ENCODE measurements at places on chromosomes 6 and 20.

DNA sequence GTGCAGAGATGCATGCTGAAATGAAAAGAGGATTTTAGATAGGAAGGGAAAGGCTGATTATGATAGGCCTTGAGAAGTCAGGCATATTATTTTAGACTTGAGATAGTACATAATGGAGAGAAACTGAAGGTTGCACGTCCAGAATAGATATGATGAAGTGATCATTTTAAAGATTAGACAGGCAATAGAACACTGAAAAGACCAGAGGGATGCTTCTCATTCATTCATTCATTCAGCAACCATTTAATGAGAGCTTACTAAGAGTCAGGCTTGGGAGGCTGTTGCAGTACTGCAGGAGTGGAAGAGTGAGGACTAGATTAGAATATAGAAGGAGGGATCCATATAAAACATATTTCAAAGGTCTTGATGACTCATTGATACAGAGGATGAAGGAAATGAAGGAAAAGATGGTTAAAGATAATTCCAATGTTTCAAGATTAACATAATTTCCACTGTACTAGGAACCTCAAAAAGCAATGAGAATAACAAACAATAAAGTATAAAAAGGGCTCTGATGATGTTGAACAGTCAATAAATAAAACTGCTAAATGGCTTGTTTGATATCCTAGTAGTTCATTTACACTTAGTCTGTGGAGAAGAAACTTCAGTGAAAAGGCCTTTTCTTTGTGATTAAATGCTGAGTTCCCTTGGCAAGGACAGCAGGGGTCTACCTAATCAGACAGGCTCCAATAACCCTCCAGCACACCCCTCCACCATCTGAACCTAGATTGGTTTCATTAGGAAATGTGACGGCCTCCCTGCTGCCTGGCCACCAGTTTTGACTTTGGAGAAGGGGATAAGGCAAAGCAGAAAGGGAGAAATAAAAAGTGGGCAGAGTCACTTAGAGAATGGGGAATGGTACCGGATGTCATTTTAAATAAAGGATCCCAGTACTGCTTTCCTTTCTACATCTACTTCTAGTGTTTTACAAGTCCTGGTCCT is 5.3 kb upstream of the FBXO9 start:
- DNase-seq = no peak

DNA sequence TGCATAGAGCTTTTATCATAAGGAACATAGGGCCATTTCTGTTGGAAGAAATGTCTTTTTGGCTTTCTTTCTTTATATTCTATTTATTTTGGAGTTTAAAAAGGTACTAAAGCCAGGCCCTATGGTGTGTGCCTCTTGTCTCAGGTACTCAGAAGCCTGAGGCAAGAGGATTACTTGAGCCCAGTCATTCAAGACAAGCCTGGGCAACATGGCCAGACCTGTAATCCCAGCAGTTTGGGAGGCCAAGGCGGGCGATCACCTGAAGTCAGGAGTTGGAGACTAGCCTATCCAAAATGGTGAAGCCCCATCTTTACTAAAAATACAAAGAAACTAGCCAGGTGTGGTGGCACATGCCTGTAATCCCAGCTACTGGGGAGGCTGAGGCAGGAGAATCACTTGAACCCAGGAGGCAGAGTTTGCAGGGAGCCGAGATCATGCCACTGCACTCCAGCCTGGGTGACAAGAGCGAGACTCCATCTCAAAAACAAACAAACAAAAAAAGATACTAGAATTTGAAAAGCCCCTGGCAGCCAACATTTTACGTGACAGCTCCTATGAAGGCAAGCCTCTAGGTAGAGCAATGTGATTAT is 80.0 kb downstream of the CBFA2T2 start:
- DNase-seq = no peak

DNA sequence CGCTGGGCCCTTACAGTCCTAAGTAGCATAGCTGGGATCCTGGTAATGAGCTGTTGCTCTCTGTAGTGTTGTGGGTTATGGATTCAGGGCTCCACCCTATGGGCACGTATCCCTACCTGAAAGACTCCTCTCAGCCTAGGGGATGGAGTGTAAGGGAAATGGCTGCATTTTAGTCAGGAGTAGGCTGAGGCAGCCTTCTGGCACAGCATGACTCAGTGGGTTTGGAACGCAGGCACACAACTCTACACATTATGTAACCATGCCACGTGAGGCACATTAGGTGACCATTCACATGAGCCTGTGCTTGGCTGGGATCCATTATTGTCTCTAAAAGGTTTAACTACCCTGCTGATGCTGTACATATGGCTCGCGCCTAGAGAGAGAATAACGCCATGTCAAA is 27.8 kb downstream of the HDDC2 start:
- DNase-seq = no peak

- DNase-seq = no peak
Observed at GRCh38 chr6:124599656-124600055, 362.6 kb upstream of the RNF217 start.

DNA sequence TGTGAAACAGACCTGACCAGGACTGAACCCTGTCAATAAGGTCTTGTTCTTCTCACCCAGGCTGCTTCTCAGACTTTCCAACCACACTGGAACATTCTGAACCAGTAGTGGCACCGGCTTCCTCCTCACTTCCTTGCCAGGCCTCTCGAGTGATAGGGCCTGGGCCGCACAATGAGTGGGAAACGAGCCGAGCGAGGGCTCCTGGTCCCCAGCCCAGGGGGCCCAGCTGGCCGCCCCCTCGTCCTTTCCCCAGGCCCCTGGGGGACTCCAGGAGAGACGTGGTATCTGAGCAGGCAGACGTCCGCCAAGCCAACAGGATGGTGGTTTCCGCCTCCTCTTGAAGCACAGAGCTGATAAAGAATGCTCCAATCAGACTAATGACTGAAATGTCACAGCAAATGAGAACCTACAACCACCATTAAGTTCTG is 117.9 kb downstream of the GMDS start:
- no peak for DNase-seq

GRCh38 chr20:24627926-24628325 is 158.5 kb downstream of the SYNDIG1 start:
- no peak for DNase-seq

DNA sequence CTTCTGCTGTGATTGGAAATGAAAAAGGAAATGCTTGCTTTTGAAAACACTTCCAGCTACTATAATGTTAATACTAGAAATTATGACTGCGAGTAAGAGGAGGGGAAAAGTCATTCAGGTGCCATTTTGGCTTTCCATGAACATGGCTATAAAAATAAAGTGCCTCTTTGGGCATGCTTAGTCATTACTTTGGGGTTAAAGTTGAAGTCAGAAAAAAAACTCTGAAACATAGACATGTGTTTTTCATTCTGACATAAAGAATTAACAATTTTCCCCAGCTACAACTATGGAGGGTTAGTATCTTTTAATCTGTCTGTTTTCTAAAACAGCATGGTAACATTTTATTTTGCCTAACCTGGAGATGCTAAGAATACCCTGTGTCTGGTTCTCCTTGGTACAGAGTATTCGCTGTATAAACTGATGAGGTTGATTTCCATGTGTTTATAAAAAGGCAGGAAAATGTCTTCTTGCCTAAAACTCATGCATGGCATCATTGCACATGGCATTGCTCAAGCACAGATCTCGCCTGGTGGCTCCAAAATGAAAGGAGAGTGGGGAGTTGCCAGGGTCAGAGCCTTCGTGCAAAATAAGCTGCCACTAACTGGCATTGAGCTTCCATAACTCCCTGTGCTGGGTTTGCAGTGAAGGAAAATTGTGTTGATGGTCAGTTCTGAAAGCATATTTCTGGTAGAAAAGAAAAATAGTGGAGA is 188.9 kb downstream of the KCNQ5 start:
- no peak for DNase-seq

DNA sequence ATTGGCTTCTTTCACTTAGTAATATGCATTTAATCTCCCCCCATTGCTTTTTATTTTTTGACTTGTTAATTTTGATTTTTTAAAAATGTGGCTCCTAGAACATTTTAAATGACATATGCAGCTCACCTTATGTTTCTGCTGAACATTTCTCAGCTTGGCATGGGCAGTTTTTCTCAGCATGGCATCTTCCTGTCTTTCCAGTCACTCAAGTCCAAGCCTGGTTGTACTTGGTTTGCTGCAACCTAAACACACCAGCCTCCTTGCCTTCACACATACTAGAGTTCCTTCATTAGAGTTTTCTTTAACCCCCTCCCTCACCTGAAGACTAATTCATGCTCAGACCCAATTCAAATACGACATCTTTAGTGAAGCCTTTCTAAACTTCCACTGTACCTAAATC is 86.4 kb downstream of the ZHX3 start:
- DNase-seq = no peak

DNA sequence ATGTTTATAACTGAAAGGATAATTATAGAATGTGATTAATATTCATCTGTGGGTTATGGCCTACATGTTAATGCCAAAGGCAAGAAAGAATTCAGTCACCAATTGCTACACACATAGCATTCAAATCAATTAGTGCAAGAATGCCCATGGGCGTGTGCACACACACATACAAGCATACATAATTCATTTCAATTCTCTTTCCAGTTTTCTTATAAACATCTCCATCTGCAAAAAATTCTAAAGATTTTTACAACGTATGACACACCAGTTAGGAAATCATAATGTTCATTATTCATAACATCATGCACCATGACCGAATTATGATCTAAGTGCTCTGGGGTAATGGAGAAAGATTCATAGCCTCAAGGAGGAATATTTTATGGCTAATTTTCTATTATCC is 111.0 kb upstream of the ADTRP start:
- no peak for DNase-seq

- no peak for DNase-seq
Observed at GRCh38 chr20:11957911-11958310, 40.2 kb downstream of the BTBD3 start.

DNA sequence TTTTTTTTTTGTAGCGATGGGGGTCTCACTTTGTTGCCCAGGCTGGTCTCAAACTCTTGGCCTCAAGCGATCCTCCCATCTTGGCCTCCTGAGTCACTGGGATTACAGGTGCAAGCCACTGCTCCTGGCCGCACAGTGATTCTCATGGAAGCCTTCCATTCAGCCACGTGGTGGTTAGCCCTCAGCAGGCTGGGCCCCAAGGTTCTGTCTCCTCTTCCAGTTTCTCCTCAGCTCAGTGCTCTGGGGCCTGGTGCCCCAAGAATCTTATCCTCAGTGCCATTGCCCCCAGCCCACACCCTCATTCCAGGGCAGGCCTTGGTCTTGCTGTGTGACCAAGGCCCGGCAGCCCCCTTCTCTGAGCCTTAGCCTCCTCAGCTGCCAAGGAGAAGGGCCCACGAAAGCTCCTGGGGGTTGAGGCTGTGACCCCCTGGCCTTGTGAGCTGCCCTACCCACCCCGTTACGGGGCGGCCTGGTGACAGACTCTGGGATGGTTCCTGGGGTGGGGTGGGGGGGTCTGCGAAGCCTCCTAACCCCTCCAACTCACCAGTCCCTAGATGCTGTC is 16.4 kb downstream of the SRC start:
- no peak for DNase-seq

GRCh38 chr6:97129106-97129505 is 153.9 kb downstream of the MMS22L start:
- DNase-seq = no peak

GRCh38 chr6:125850361-125850760 is 59.6 kb downstream of the NCOA7 start:
- DNase-seq = no peak

GRCh38 chr6:70377372-70377771 is 35.9 kb upstream of the FAM135A start:
- DNase-seq = no peak

- DNase-seq = no peak
Observed at GRCh38 chr20:7375905-7376304, 564.4 kb downstream of the HAO1 start.

- DNase-seq = no peak
Observed at GRCh38 chr6:105880030-105880492, 206.1 kb upstream of the PRDM1 start.

- DNase-seq = no peak
Observed at GRCh38 chr6:140319209-140319608, 944.8 kb upstream of the CITED2 start.

DNA sequence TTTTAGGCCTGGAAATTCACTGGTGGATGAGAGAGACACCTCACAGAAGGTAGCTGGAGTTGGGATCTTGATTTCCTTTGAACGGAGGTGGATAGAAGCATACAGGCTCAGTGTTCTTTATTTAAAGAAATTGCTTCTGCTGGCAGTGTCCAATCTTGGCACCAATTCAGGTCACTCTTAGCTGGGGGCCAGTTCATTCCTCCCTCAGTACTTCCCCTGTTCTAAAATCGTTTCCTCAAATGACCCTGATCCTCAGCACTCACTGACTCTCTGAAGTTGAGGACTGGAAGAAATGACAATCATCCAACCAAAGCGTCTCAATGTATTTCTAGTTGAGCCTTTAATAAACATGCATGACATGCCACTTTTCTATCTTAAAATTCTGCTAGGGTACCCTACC is 472.5 kb upstream of the BTBD3 start:
- DNase-seq = no peak

GRCh38 chr6:86118271-86118670 is 475.6 kb upstream of the SYNCRIP start:
- DNase-seq = no peak

- DNase-seq = no peak
Observed at GRCh38 chr20:17452441-17452840, 78.7 kb downstream of the BFSP1 start.

DNA sequence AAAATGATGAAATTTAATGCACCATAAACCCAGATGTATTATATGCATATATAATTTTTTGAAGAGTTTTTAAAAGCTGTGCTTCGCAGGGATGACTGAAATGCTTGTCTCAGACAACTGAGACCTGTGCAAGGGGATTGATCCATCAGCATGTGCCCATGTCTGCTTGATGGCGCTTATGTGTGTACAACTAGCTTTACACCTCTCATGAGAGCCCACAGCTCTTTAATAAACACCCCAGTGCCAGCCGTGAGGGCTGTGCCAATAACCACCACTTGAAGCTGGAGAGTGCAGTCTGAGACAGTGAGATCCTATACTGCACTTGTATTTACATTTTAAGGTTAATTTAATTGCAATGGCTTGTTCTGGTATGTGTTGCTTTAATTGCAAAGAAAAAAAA is 225.5 kb downstream of the BCKDHB start:
- DNase-seq = no peak

DNA sequence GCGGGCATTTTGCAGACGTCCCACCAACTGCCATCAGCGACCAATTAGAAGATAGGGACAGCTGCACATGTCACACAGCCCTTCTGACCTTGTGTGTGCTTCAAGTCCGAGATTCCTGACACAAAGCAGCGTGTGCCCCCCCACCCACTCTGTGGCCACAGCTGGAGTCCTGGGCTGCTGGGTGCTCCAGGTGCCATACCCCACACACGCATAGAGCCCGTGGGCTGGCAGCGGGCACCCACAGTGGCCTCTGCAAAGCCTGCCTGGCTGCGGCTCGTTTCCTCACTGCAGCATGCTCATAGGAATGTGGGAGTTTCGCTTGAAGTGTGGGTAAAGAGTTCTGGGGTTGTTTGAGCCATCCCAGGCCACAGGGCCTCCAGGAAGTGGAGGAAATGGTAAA is 2.5 kb upstream of the ADRM1 start:
- DNase-seq = no peak

GRCh38 chr20:57573894-57574293 is 13.0 kb downstream of the PCK1 start:
- DNase-seq = no peak
